ENCODE measurements at places on chromosomes 5 and 9.

DNA sequence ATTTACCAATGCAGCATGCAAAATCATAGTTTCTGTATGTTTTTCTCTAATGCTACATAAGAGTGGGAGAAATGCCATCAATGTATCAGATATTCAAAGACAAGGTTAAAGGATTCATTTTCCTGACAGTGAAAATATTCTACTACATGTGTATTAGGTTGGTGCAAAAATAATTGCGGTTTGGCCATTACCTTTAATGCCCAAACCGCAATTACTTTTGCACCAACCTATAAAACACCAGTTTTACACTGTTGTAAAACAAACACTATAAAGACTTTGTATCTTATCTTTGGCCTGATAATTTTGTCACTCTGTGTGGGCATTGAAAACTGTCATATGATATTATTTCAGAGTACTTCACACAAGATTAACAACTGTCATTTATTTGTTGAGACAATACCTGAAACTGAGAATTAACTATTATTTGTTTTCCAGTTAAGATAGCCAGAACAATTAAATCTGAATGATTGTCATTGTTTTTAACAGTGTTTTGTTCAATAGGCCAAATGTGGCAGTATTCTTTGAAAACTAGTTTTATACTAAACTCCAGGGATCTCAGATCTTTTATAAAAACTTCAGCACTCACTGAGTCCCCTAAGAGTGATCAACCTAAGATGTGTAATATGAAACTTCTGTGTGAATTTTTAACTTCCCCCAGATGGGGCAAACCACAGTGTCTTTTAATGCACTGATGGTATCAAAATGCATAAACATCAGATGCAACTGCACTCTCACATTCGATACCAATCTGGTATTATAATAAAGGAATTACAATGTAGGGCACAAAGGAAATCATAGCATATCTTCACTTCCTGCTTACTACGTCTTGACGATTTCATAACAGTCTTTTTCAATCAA lies 53.8 kb upstream of the FBN2 start:
- DNase-seq: no peak

GRCh38 chr9:89659891-89660685 lies 55.3 kb downstream of the GADD45G start:
- DNase-seq: peak; percentile 15

DNA sequence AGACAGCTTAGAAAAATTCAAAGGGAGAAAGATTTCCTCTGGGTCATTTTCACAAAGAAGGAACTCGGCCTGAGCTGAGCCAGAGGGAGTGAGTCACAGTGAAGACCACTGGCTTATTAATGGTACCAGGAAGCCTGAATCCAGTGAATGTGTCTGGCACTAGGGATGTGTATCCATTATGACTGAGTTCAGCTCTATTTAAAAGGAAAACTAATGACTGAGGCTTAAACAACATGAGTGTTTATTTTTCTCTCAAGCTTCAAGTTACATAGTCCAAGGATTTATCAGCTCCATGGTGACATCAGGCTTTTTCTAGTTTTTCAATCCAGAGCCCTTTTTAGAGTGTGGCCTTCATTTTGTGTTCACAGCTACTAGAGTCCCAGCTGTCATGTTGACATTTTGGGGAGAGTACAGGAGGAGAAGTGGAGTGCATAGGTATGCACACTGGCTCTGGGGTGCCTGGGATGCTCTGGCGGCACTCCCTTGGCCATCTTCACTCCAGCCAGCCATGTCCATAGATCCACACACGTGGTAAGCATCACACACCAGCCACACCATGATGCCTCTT lies 159.5 kb upstream of the ERCC6L2 start:
- DNase-seq: no peak

DNA sequence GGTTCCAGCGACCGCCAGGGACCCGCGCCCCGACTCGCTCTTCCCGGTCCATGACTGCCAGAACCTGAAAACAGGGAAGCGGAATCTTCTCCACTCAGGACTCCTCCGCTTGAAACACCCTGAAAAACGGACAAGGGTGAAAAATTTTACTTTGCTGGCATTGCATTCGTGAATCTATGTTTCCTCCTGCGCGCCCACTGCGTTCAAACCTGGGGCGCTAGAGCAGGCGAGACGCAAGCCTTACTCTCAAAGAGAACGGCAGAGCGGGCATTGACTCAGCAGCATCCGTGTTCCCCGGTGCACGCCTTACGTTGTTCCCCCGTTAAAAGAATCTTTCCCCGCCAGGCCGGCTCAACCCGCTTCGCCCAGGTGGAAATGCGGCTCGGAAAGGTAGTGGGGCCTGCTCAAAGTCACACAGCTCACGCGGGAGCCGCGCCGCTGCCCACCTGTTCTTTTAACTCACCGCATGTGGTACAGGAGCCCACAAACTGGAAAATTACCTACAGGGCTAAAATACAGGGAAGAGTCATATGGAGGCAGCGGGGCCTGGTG lies 999 bp upstream of the DRD1 start:
- no peak for DNase-seq

DNA sequence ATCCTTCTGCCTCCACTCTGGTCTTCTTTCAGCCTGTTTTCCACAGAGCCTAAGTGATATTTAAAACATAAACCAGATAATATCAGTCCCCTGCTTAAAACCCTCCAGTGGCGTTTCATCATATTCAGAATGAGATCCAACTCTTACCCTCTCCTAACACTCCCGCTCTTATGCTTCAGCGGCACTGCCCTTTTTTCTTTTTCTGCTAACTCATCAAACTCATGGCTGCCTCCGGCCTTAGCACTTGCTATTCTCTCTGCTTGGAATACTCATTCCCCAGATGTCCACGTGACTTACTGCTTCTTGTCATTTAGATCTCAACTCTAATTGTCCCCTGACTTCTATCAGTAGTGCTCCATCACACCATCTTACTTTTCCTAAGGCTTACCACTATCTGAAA lies 73.6 kb downstream of the PIP5K1B start:
- no peak for DNase-seq

GRCh38 chr9:20988061-20988460 lies 43.4 kb downstream of the HACD4 start:
- DNase-seq: no peak

DNA sequence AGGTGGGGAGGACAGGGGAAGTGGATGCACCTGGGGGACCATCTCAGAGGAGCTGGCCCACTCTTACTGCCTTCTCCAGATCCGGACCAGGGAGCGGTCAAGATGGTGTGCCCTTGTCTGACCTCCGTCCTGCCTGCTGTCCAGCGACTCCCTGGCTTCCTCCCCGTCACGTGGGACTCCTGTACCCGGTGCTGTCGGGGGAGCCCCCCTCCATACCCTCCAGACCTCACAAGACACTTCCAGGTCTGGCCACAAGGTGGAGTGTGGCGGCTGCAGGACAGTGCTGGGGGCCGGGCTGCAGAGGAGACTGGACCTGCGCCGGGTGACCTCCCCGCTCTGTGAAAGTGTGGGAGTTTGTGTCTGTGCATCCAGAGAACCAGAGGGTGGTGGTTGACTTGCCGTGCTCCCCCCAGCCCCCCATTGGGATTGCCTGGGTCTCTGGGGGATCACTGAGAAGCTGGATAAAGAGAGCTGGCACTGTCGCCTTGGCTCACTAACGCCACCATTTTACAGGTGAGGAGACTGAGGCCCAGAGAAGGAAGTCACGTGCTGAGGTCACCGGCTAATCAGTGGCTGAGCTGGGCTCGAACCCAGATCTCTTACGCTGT lies 1.9 kb upstream of the CRB2 start:
- peak; percentile 71 for DNase-seq

DNA sequence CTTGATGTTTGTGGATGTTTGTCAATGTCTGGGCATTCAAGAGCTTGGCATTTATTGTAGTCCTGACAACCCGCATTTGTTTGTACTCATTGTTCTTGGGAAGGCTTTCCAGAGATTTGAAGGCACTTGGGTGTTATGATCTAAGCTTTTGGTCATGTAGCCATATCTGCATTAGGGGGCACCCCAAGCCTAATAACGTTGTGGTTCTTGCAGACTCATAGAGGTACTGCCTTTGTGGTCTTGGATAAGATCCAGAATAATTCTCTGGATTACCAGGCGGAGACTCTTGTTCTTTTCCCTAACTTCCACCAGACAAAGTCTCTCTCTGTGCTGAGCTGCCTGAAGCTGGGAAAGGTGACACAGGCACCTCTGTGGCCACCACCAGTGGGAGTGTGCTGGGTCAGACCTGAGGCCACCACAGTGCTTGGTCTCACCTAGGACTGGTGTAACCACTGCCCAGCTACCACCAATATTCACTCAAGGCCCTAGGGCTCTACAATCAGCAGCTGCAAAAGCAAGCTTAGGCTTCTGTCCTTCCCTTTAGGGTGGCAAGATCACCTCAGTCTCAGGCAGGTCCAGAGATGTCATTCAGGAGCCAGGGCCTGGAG lies 144.4 kb upstream of the TAS2R1 start:
- no peak for DNase-seq

- DNase-seq: no peak
Measured at GRCh38 chr5:19903611-19904010, 84.4 kb downstream of the CDH18 start.

- no peak for DNase-seq
Measured at GRCh38 chr5:44675296-44675695, 133.5 kb upstream of the MRPS30 start.

- no peak for DNase-seq
Measured at GRCh38 chr5:151357097-151357496, 9.7 kb upstream of the SLC36A2 start.

DNA sequence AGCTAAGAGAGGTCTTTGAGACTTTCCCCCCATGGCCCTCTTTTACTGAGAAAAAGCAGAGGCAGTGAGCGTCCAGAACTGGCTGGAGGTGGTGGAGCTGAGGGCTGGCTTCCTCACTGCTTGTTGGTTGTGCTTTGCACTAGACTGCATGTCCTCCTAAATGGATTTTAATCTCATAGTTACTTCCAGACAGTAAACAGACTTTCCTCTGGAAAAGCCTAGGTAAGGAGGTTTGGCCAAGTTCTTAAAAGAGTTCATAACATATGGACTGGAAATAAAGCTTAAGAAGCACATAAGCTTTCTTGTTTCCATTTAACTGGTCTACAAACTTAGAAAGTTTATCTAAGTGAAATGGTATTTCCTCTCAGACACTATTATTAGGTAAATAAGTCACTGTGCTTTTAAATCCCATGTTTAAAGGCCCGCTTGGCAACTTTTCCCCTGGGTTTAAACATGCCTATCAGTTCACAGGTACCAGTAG lies 2.0 kb downstream of the ASPN start:
- DNase-seq: no peak

- DNase-seq: no peak
Measured at GRCh38 chr5:147055850-147056566, 177.5 kb upstream of the PPP2R2B start.

- peak; percentile 13 for DNase-seq
Measured at GRCh38 chr5:167232675-167233311, 1058.7 kb upstream of the WWC1 start.

DNA sequence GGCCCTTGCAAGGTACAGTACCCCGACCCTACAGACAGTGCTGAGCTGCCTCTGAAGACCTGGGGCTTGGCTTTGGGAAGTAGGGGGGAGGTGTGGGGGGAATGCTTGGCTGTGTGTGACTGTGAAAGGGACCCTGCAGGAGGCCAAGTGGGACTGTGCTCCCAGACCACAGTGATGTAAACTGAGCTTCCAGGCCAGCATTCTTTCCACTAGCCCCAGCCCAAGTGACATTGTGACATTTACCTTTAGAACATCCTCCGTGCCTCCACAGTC lies 31.2 kb downstream of the HMCN2 start:
- no peak for DNase-seq

- DNase-seq: peak; percentile 43
Measured at GRCh38 chr5:97163360-97163764, 19.7 kb downstream of the RIOK2 start.
